ENCODE measurements at places on chromosomes 7 and 10.

GRCh38 chr10:44857363-44858016 lies 53.6 kb upstream of the TMEM72 start:
- peak; percentile 77 for DNase-seq

DNA sequence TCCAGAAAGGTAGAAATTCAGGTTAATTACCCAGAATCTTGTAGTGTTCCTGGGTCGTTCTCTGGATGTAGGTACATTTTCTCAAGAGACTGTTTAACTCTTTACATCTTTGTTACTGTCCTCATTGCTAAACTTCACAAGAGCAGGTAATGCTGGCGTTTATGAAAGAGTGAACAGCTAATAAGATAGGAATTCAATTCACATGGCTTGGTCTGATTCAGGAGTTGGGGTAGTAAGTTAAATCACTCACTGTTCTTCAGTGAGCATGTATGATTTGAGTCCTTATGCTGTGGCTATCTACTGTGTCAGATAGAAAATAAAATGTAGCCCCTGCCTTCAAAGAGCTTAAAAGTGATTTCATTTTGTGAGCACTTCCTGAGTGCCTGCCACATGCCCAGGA lies 480.0 kb downstream of the LRMDA start:
- no peak for DNase-seq

- DNase-seq = no peak
Measured at GRCh38 chr10:127973791-127974311, 66.9 kb downstream of the PTPRE start.

- DNase-seq = no peak
Measured at GRCh38 chr10:75726522-75727483, 295.4 kb downstream of the LRMDA start.

DNA sequence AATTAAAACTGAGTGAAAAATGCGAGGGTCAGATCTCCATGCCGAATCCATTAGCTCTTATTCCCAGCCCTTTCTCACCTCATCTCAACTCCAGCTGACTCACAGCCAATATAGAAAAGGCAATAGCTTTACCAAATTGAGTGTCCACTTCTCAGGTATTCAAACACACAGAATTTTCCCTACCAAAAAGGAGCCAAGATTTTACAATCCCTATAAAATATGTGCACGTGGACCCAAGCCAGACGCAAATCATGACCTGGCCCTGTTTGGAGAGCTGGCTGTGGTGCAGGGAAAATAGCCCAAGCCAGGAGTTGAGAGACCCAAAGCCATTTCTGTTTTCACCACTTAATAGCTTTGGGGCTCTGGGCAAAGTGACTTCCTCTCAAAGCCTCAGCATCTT lies 379.7 kb upstream of the AUTS2 start:
- DNase-seq = no peak

- DNase-seq = no peak
Measured at GRCh38 chr10:71353639-71354038, 34.6 kb downstream of the SLC29A3 start.

DNA sequence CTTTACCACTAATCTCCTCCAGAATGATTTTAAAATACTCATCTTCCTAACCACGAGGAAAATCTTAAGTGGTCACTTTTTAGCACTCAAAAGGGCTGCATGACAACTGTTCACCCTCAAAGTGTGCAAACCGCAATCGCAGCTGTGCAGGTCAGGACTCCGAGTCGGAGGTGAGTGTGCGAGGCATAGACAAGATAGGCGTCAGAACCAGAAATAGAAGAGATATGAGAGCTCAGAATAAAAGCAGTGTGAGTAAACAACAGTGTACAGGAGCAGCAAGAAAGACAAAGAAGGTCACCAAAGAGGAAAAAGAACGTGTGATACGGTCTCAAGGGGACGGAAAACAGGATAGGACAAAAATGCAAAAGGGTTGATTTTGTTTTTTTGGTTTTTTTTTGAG lies 17.5 kb upstream of the ENO4 start:
- DNase-seq = no peak

GRCh38 chr10:77111611-77112550 lies 525.7 kb downstream of the KCNMA1 start:
- peak; percentile 60 for DNase-seq

DNA sequence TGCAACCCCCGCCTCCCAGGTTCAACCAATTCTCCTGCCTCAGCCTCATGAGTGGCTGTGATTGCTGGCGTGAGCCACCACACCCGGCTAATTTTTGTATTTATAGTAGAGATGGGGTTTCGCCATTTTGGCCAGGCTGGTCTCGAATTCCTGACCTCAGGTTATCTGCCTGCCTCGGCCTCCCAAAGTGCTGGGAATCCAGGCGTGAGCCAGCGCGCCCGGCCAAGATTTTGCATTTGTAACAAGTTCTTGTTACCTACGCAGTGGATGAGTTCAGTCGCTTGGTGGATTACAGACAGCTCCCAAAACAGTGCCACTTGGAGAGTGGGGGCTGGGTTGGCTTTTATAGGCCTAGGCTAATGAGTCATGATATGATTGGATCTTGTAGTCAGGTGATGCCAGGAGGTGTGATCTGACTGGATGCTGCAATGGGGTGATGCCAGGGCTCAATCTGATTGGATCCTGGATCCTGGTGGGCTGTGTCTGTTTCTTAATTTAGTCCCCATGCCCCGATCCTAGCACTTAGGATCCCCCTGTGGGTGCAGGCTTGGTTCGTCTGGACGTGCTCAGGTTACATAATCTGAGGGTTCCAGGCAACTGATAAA lies 20.3 kb downstream of the SBDS start:
- no peak for DNase-seq

Data from D341Med (cell line).